Memory B cell (primary cell): ENCODE measurements at places on chromosomes 6 and 20.

- no peak for DNase-seq
These were observed 947.1 kb downstream of the TFAP2A start for GRCh38 chr6:9467741-9468140.

- no peak for DNase-seq
These were observed 311.7 kb upstream of the JAG1 start for GRCh38 chr20:10985536-10985935.

GRCh38 chr6:119052292-119052889 lies 26.1 kb downstream of the FAM184A start:
- DNase-seq: no peak

DNA sequence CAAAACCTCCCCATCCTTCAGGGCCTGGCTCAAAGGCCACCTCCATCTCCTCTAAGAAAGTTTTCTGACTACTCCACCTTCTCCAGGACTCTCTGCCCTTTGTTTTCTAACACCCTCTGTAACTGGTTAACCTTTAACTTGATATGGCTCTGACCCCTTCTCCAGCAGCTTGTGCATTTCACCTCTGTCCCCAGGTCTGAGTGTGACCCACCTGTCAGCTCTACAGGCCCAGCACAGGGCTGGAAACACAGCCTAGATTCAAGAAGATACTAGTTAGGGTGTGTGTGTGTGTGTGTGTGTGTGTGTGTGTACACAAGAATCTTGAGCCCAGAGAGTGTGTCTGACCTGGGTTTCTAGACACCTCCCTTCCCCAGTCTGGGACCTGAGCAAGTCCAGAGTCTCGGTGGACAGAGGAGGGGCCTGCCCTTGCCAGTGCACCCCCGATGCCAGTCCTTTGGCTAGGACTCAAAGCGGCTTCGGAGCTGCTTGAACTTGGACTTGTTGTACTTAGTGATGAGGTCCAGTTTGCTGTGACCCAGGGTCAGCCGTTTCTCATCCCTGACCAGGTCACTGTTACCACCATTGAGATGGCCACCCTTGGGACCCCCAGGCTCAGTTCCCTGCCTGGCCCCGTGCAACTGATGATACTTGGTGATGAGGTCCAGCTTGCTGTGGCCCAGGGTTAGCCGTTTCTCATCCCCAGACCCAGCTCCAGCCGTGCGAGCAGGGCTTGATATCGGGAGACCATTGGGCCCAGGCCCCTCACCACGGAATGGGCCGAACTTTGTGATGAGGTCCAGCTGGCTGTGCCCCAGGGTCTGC lies 1.7 kb upstream of the EIF6 start:
- DNase-seq: no peak

DNA sequence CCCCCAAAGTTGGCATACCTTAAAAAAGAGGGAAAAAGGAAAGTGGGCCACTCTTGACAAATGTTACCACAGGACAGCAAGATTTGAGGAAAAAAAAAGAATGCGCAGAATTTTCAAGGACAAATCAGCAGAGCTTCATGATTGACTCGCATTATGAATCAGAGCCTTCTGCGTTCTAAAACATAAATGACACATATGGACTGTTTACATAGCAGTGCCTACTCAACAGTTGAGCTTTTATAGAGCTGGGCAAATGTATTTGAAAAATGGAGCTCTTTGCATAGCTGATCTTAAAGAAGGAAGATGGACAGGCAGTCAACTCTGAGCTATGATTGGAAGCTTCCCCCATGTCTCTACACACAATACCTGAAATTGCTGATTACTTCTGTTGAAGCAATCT lies 213.2 kb upstream of the NT5E start:
- no peak for DNase-seq

DNA sequence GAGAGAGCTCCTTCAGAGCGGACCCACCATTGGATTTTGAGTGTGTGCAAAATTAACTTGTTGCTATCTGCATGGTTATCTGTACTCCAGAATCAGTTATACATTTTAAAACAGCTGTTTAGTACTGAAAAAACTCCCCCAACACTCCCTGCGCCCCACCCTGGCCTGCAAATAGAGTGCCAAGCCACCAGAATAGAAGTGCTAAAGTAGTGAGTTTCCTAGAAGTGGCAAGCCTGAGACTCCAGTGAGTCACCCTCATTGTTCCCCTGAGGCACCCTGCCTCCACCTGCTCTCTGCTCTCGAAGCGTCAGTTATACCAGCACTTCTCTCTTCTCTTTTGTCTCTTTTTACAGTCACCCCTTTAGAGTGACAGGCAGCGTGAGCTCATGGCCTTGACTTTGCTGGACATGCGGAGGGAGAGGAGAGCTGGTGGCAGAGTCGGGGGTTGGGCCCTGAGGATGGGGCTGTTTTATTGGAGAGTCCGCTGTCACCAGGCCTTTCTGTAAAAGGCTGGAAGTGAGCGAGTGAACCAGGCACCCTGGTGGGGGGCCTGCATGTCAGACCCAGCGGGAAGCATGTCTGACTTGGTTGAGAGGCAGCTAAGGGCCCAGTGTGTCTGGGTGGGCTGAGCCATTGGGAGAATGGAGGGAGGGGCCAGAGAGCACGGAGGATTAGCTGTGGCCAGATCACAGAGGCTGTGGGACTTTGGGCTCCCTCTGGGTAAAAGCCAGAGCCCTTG lies 10.4 kb downstream of the IGF2R start:
- peak; percentile 34 for DNase-seq

- no peak for DNase-seq
These were observed 53.6 kb upstream of the AGPAT4 start for GRCh38 chr6:161327360-161327953.

DNA sequence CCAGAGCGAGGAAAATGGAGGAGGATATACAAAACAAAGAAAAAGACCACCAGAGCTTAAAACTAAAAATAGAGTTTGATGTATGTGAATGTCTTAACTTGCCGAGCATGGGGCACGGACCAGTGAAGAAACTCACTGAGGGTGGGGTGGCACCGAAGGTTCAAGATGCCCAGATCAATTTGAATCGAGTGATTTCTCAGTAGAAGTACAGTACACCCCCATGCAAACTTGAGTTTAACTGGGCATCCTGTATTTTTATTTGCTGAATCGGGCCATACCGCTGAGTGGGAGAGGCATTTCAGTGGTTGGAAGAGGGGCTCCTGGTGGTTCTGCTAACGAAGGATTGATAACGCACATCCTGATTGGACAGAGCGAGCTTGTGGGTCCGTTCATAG lies 81.7 kb downstream of the ANKRD60 start:
- DNase-seq: no peak
